ENCODE measurements at places on chromosomes 3 and 15.

GRCh38 chr15:70169147-70169546 lies 71.4 kb upstream of the TLE3 start:
- DNase-seq: no peak

GRCh38 chr15:97817276-97817890 lies 143.1 kb upstream of the ARRDC4 start:
- no peak for DNase-seq

DNA sequence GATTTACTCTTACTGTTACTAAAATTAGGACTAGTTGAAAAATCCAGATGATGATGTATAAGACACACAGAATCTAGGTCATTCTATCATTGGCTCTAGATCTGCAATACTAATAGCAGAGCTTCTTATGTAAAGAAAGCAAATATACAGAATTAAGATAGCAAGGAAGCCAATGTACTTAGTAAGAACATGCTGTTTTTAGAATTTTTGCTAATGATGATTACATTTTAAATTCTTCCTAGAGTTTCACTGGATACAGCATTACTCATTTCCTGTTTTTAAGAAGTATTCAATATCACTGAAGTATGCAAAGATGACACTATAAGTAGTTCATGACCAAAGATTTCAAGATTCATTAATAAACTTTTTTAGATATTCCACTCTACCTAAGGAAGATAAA lies 60.7 kb downstream of the CFAP20DC start:
- no peak for DNase-seq

DNA sequence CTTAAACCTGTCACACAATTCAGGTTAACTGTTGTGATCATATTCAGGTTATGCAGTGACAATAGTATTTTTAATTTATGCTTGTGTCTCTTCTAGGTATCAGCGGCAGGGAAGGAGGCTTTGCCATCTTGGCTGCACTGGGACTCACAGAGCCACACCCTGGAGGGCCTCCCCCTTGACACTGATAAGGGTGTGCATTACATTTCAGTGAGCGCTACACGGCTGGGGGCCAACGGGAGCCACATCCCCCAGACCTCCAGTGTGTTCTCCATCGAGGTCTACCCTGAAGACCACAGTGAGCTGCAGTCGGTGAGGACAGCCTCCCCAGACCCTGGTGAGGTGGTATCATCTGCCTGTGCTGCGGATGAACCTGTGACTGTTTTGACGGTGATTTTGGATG lies 23.6 kb upstream of the BSN start:
- peak; percentile 42 for DNase-seq

GRCh38 chr3:16838561-16838960 lies 46.2 kb upstream of the PLCL2 start:
- DNase-seq: peak; percentile 58

GRCh38 chr15:65404186-65404872 lies 18.4 kb downstream of the IGDCC4 start:
- no peak for DNase-seq

- DNase-seq: peak; percentile 5
Measured at GRCh38 chr3:30353711-30354467, 252.5 kb upstream of the TGFBR2 start.

GRCh38 chr15:68364028-68364659 lies 67.8 kb downstream of the ITGA11 start:
- DNase-seq: no peak

DNA sequence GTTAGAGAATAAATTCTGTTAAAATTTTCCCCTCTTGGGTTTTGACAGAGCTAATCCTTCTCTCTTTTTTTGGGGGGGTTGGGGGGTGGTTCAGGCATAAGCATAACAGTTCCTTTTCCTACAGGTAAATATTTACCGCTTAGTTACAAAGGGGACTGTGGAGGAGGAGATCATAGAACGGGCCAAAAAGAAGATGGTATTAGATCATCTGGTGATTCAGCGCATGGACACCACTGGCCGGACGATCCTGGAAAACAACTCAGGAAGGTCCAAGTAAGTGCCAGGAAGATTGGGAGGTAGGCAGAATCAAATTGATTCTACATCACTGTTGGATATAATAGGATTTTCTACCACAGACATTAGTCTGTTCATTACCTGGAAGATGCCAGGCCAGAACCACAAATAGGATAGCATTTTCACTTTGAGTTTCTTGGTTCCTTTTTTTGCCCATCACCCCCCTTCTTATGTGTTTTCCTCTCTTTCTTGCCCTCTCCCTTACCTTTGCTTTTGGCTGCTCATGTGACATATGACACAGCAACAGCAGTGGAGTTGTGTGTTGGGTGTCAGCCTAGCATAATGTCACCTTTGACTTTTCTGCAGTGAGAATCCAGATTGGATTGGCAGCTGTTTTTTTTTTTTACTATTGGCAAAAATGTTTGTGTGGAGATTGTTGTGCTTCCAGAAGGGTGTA lies 79.0 kb downstream of the CHD2 start:
- no peak for DNase-seq

GRCh38 chr3:174168538-174169254 lies 690.4 kb upstream of the NAALADL2 start:
- no peak for DNase-seq

GRCh38 chr3:52983336-52983807 lies 62.5 kb downstream of the SFMBT1 start:
- DNase-seq: peak; percentile 48

DNA sequence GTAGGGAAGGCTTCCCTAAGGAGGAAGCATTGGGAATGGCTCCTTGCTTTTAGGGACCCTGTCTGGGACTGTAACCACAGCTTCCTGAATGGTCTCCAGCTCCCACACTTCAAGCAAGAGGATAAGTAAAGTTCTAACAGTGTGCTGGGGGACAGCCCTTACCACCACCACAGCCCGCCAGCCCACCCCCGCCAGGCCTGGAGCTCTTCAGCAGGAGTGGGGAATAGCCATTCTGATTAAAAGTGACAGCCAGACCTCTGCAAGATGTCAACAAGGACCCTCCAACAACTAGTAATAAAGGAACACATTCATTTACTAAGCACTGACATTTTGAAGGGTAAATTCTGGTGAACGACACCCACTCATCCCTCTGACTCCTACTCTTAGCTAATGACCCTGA lies 49.4 kb downstream of the CPN2 start:
- DNase-seq: no peak

GRCh38 chr15:79194386-79194785 lies 88.1 kb upstream of the ANKRD34C start:
- no peak for DNase-seq

DNA sequence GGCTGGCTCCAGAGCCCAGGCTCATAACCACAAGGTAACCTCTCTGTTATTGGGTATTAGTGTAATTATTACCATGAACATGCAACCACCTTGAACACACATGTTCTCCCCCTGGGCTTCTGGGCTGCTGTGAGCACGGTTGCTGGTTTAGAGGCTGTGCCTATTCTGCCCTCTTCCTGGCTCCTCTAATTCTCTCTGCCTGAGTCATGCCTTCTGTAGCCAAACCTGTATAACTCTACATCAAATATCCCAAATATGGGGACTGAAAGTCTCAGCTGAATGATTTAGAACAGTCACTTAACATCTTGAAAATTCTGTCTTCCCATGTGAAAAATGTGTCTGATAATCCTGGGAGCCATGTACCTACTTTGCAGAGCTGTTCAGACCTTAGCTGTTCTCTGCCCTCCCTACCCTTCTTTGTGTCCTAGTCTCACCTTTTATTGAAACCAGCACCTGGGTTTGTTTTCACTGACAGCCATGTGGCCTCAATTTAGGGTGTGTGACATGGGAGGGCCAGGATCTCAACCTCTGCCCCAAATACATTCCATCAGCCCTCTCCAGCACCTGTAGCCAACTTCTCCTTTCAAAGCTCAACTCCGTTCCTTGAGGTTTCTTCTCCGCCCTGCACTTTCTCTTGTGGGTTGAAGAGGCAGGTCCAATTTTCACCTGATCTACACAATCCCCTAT lies 60.7 kb downstream of the PDZRN3 start:
- no peak for DNase-seq

DNA sequence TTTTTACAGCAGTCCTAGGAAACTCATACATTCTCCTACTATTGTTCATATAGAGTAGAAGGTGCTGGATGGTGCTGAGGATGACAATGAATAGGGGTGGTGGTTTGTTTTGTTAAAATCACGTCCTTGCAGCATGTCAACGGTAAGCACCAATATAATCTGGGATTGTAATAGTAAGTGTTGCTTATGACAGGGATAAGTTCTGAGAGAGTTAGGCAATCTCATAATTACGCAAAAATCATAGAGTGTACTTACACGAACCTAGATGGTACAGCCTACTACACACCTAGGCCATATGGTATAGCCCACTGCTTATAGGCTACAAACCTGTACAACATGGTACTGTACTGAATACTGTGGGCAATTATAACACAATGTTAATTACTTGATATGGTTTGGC lies 64.3 kb upstream of the TSPAN3 start:
- DNase-seq: no peak

DNA sequence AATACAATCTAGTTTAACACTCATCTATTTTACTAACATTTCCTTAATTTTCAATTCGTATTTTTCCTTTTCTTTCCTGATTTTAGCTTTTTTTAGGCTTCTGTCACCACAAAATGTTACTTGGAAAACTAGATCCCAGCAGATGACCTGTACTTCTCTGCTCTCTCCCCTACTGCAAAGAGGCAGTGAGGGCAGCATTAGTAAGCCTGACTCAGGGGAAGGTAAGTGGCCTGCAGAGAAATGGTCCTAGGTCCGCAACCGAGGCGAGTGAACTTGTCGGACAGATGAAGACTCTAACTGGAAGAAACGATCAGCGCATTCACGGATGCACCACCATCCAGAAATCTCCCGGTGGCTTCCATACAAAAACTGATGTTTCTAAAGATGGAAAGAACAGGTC lies 20.4 kb downstream of the TMEM43 start:
- DNase-seq: no peak

DNA sequence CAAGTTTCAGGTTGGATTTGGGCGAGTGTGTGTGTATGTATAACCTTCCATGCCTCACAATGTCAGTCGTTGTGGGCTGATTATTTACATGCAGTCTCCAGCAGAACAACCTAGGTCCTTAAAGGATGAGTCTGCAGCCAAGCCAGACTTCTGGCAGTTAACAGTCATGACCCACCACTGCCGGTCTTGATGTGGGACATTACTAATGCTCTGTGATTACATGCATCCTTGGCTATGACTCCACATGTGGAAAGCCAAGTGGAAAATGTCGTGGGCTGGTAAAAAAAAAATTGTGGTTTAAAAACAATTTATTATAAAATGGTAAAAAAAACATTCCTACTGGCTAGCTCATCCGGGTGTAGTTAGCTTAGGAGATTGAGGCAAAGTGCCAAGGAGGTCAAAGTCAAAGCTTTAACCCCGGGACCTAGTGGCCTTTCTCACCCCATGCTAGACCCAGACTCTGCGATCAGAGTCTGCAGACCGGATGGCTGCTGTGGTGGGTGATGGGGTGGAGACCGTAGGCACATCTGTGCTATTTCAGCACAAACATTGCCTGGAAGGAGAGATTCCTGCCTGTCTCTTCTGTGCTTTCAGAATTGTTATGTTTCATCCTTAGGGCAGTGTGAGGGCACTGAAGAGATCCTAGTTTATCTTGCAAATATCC lies 6.8 kb downstream of the RARRES1 start:
- DNase-seq: no peak

DNA sequence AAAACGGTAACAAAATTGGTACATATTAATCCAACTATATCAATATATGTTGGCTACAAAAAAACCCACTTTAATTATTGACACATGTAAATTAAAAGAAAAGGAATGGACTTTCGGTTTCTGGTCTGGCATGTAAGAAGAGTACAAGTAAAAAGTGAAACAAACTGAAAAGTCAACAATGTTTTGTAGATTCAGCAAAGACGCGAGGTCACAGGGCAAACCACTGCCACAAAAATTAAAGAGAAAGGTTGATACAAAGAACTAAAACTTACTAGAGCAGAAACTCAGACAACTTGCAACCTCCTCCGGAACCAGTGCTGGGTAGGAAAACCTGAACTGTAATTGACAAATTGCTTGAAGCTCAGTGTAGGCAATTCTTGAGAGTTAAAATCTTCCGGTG lies 110.6 kb upstream of the ARPP21 start:
- DNase-seq: no peak

Data from hematopoietic multipotent progenitor cell treated with erythropoietin and hydrocortisone succinate and interleukin-3 and kit ligand, for 6 days (in vitro differentiated cells).